ENCODE measurements at places on chromosomes 1 and 21.

- no peak for DNase-seq
These were observed 83.5 kb upstream of the ZNF326 start for GRCh38 chr1:89911191-89911991.

DNA sequence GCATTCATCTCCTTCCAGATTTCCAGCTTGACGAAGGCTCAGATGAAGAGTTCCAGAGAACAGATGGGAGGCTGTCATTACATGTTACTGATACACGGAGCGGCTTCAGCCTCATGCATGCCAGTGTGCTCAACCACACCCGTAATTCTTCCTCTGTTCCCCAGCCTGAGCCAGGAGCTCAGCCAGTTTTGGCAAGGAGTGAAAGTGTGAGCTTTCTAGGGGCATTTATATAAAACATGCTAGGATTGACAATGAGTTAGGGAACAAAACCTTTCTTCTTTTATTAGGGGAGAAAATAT is 290.4 kb upstream of the PLXNA2 start:
- no peak for DNase-seq

- DNase-seq: no peak
These were observed 5.5 kb downstream of the FBXO2 start for GRCh38 chr1:11648732-11649158.

DNA sequence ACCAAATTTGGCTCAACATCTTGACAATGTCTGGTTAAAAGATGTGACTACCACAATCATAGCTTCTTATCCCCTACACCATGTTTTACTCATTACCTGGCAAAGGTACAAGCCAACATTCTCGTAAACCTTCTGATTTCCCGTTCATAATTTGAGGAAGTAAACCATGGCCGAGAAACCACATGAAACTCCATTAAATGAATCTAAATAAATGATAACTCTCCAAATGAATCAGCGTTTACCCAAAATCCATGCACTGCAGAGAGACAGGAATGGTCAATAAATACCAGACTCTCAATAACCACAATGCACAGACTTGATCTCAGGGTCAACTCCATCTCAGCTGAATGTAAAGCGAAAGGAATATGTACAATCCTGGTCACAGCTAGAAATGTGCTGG is 125.2 kb downstream of the TYW3 start:
- DNase-seq: no peak

- peak; percentile 83 for DNase-seq
These were observed 7.3 kb upstream of the CTRC start for GRCh38 chr1:15430787-15431570.

DNA sequence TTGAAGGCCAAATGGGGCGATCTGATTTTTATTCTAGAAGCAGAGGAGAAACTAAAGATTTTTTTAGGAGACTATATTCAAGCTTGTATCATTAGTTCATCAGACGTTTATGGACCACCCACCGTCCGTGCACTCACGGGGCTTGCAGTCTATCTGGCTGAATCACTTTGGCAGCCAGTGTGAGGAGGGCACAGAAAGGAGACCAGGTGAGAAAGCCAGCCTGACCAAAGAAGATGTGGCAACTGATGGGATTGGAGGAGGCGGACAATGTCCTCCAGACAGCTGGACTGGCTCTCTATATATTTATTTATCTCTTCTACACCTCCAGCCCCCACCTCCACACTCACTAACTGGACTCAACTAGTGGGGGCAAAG is 822 bp upstream of the ELOVL1 start:
- no peak for DNase-seq

DNA sequence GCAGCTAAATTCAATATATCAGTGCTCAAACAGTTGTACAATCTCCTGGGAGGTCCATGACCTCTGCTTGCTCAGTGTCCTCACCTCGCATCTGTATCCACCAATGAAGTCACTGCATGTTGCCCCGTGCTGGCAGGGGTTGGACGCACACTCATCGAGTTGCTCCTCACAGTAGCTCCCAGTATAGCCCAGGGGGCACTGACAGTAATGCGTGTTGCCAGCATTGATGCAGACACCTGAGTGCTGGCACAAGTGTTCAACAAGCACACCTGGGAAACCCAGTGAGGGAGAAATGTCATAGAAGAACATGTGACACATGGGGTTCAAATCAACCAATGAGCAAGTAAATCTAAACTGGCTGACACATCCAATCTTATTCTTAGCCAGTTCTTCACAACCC is 40.9 kb upstream of the ADAM30 start:
- no peak for DNase-seq

GRCh38 chr1:33656467-33657005 is 184.1 kb downstream of the ZSCAN20 start:
- DNase-seq: no peak

DNA sequence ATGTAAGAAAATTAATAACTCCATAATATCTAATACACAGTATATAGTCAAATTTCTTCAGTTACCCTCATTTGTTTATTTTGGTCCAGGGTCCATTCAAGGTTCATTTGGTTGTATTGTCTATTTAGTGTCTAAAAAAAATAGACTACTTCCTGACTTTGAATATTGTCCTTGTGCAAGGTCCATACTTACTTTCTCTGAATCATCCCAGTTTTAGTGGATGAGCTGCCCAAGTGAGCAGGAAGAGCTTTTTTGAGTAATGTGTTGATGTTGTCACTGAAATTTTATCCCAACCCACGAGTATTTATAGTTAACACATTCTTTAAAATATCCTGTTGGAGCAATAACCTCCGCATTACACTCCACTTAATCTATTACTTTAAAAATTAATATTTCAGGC is 45.6 kb upstream of the FASLG start:
- DNase-seq: no peak

DNA sequence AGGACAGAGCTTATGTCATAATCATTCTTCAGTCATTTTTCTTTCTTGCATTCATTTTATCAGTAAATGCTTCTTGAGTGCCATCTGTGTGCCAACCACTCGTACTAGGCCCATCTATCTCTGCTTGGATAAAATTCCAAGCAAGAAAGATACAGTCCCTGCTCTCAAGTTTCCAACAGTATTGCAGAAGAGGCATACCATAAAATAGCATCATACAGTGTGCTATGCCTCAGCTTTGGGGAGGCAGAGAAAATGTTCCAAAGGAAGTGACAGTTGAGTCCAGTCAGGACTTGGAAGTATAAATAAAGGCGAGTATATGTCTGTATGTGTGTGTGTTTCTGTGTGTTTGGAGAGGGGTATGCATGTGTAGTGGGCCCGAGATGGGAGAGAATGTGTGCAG is 113.4 kb upstream of the HOOK1 start:
- DNase-seq: no peak

DNA sequence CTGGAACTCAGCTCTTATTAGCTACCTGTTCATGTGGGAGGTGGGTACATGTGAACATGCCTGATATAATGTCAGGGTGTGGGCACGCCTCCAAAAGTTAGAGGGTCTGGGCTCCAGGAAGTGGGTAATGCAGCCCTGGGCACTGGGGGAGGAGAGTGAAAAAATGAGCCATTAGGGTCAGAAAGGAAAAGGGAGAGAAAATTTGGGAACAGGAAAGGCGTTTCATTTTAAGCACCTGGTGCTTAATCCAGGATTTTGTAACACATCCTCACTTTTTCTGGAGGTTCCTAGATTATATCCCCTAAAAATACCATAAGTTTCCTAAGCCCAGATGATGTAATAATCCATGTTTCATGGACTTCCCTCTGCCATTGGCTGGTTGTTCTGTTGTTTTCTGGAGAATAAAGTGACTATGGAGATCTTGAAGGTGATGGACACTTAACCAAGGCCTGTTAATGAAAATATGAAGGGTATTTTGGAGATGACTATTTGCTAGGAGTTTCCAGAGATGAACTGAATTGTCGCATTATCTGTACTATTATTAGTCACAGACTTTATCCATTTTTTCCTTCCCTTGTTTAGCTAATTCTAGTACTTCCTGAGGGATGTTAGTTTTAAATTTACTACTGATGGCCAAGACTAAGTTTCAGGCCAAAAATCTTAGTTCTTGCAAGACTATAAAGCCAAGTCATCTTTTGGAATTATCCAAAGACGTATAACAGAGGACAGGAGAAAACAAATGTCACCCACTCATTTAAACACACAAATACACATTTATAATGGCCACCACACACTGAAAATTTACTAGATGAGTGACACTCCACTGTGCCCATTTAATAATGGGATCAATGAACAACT is 24.4 kb upstream of the TARBP1 start:
- no peak for DNase-seq

GRCh38 chr1:222165629-222166028 is 382.3 kb downstream of the HHIPL2 start:
- DNase-seq: no peak

GRCh38 chr1:19189270-19189669 is 20.8 kb downstream of the UBR4 start:
- DNase-seq: no peak

DNA sequence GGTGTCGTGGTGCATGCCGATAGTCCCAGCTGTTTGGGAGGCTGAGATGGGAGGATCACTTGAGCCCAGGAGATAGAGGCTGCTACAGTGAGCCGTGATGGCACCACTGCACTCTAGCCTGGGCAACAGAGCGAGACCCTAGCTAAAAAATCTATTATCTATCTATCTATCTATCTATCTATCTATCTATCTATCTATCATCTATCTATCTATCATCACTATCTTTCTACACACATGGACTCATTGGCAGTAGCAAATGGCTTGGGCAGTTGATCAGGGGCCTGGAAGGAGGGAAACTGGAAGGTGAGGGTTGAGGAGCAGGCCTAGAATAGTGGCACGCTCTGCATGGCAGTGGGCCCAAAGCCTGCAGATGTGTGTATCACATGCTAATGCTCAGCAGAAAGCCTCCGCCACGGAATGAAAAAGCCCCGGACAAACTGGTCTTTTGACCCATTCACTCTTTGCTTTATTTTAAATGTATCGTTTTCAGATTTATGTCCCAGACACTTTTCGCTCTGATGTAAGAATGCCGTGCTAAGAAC is 7.3 kb upstream of the HUNK start:
- DNase-seq: peak; percentile 61

GRCh38 chr1:102853701-102854187 is 254.6 kb downstream of the COL11A1 start:
- DNase-seq: no peak

GRCh38 chr1:6257541-6258069 is 3.3 kb downstream of the GPR153 start:
- no peak for DNase-seq

DNA sequence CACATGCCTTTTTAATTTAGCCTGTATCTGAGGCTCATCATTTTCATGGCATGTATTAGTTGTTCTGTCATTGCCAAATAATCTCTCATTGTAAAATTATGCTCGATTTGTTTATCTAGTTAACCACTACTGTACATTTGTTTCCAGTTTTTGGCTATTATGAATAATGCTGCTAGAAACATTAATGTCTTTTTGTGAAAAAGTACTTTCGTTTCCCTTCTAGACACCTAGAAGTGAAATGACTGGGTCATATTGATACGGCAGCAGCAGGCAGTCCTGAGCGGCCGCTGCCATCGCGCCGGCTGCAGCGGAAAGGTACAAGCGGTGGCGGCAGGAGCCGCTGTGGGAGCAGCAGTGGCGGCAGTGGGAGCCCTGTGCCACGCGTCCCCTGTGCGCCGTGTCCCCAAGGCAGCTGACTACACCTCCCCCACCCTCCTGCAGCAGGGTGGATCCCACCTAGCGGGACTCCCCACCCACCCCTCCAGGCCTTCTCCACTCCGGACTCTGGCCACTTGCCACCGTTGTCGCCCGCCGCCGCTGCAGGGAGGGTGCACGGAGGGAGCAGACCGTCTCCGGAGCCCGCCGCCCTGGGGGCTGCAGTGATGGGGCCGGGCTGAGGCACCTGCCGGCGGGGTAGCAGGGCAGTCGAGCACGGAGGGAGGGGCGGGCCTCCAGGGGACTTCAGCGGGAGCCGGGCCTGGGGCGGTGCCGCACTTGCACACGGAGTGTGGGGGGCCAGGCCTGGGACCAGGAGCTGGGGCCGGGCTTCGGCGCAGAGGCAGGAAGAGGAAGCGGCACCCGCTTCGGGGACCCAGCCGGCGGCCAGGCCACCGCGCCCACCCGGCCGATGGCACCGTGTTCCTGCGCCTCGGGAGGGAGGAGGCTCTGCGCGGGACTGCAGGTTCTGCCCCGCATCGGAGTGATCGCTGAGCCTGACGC is 66.8 kb upstream of the RGS7 start:
- peak; percentile 32 for DNase-seq

Data from head of caudate nucleus (tissue), 42 donors.